T-helper 2 cell treated with Interferon-gamma antibody and Interleukin-4, amounts not matched to agents 5 μg/mL and 100 μg/mL, for 36 hours (primary cell): ENCODE measurements at places on chromosomes 6 and 20.

DNA sequence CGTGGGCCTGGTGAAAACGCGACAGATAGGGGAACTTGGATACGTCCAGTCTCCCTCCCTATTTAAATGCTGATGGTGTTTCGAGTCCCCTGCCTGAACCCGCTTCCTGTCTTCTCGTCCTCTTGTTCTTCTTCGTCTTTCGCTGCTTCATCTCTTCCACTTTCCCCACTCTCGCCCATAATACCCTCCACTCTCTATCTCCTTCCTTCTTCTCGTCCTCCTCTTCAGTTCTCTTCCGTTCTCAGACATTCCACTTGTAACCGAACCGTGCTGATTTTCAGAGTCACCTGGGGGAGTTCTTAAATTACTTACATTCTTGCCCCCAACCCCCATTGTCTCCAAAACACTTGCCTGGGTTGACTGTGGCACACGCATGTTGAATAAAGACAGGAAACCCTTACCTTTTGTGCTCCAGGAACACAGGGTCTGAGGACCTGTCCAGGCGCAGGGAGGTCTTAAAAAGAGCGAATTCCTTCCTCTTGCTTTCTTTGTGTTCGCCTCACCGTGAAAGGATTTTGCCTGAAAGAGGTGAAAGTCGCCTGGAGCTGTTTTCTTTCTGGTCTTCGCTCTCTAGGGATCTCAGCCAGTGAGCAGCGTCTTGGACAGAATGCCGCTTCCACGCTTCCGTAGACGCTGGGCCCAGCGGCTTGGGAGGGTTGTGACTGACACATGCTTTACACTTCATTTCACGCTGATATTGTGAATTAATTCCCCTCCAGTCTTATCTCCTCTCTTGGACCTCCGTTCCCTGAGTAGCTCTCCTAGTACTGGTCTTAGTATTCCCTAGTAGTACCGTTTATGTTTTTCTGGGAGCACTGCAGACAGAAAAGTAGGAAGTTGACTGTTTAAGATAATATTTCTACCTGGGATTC, 184.0 kb downstream of the GPX5 start:
- no peak for DNase-seq

DNA sequence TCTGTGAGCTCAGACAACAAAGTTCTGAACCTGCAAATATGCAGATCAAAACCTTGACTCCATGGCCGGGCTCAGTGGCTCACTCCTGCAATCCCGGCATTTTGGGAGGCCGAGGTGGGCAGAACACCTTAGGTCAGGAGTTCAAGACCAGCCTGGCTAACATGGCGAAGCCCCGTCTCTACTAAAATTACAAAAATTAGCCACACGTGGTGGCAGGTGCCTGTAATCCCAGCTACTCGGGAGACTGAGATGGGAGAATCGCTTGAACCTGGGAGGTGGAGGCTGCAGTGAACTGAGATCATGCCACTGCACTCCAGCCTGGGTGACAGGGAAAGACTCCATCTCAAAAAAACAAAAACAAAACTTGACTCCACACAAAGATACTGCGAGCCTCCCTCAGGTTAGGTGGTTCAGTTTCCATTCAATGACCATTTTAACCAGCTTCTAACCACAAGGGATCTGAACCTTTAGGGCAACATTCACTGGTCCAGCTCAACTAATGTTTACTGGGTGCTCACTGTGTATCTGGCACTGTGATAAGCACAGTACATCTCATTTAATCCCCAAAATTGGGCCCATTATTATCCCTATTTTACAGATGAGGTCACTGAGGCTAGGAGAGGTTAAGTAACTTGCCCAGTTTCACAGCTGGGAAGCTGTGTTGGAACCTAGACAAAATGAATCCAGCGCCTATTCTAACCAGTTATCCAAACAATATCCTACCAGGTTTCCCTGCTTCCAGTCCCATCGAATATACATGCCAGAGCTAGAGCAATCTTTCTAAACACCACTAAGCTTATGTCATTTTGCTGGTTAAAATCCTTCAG, 1.8 kb downstream of the SNRPB start:
- no peak for DNase-seq

- no peak for DNase-seq
Observed at GRCh38 chr6:36805917-36806316, 33.3 kb downstream of the CPNE5 start.

GRCh38 chr6:147507162-147508041, 1.1 kb upstream of the SAMD5 start:
- DNase-seq = no peak

DNA sequence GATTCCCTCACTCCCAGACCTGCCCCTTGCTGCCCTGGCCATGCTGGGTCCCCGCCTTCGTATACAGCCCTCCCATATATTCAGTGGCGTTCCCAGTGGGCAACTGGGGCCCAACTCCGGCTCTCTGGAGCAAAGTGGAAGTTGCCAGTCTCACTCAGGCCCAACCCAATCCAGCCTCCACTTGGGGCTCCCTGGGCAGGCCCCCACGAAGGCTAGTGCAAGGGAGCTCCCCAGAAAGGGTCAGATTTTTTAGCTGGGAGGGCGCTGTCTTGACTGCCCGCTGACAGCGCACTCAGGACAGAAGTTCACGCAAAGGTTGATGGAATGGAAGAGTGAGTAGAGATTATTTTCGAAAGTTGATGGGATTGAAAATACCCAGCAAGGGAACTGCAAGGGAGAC, 5.9 kb downstream of the TP53TG5 start:
- DNase-seq = no peak

GRCh38 chr20:58892141-58892931, 39.8 kb downstream of the GNAS start:
- peak; percentile 62 for DNase-seq

DNA sequence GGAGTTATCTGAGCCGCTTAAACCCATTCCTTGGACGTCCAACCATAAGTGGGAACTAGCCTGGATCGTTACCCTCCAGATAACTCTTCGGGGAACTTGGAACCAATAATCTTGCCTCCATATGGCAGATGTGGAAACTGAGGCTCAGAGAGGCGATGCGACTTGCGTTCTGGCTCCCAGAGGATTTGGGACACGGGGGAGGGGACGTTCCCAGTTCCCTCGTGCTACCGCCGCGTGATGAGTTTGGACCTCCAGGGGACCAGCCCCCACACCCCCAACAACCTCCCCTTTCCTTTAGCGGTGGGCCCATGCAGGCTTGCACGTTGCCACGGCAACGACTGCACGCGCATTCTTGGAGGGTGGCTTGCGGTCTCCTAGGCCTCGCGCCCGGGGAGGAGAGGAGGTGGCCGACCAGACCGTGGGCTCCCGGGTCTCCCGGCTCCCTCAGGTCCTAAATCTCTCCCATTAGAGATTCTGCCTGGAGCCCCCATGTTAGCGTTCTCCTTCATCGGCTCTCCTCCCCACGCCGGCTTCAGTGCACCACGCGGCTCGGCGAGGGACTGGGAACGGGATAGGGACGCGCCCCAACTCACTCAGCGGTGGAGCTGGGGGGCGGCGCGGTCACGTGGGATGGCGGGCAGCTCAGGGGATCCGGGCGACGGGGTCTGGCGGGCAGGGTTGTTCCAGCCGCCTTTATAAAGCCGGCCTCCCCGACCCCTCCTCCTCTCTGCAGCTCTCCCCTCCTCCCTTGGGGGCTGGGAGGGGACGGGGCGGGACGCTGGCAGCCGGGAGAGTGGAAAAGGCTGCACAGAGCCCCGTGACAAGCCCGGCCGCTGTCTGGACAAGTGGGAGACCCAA, at the start of gene PLTP:
Gene PLTP, minus strand, starts transcription at position 670 of the 858 bp plus-strand sequence. CDS start 703 bp downstream, outside the sequence.
- no peak for DNase-seq

- no peak for DNase-seq
Observed at GRCh38 chr6:139376017-139376330, 1.5 kb upstream of the CITED2 start.

- DNase-seq = no peak
Observed at GRCh38 chr20:35134880-35135279, 12.3 kb downstream of the EDEM2 start.

DNA sequence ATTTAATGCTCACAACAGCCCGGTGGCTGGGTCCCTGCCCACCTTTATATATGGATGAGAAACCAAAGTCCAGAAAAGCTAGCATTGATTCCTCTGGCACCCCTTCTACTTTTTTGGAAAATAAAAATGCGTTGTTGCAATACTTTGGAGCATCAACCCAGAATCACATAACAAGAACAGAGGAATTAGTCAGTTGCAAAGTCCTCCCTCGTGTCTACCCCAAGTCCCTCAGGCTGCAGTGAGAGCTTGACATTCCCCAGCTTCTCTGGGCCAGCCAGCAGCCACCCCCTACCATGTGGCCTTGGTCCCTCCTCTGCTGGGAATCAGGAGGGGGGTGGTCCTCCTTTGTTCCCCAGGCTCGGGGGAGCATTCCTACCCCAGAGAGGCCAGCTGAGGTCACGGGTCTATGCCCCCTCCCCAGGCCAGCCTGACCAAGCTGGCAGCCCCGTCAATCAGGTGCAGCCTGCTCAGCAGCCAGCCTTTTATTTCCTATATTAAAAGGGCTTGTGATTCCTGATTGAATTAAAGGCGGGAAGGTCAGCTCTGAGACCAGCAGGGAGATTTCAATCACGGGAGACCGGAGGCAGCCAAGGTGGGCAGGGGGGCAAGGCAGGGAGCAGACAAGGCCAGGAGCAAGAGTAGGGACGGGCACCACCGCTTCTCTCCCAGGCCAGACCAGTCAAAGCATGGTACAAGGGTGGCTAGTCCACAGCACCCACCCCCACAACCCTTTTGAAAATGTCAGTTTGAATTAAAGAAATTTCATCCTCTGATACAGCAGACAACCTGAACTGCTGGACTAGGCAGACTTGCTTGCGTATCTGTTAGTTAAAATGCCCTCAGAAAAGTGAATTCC, 158.9 kb downstream of the MRPL14 start:
- DNase-seq = no peak

DNA sequence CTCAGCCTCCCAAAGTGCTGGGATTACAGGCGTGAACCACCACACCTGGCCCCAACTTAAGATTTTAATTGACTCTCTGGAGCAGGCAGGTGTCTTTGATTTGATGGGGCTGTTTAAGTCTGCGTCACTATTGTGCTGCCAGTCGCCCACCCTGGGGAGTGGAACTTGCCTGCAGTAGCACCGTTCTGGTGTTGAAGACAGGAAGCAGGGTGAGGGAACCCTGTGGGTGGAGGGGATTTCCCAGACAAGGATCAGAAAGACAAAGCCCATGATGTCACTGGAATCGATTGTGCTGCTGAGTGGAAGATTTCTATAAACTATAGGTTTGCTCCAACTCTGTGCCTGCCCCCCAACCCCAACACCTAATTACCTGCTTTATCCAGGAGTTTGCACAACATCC, 11.0 kb downstream of the ALDH8A1 start:
- peak; percentile 65 for DNase-seq

- no peak for DNase-seq
Observed at GRCh38 chr6:20640181-20640580, 105.9 kb downstream of the CDKAL1 start.
